Fibroblast of skin of scalp (primary cell): ENCODE measurements at places on chromosomes 4 and X.

- peak; percentile 14 for DNase-seq
Observed at GRCh38 chr4:100086766-100087431, 103.4 kb downstream of the DDIT4L start.

GRCh38 chr4:2036327-2036726 lies 22.8 kb upstream of the NAT8L start:
- no peak for DNase-seq

DNA sequence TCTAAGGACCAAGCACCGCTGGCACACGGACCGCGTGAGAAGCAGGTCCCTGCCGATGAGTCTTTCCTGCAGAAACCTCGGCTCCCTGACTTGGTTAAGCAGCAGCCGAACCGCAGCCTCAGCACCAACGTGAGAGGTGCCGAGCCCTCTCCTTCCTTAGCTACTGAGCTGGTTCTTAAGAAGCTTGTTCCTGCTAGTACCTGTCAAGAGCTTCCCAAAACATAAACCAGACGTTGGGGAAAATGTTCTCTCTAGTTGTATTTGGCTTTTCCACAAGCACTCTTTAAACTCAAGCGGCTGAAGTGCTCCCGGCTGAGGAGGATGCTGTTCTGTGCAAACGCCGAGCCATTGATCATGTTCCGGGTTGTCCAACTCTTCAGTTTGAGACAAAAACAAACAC lies 29.3 kb upstream of the TLR3 start:
- no peak for DNase-seq

GRCh38 chrX:12488220-12488619 lies 303.0 kb upstream of the PRPS2 start:
- DNase-seq: no peak

GRCh38 chr4:153530284-153530999 lies 64.3 kb downstream of the TMEM131L start:
- DNase-seq: no peak

GRCh38 chrX:123322536-123322935 lies 138.5 kb downstream of the GRIA3 start:
- DNase-seq: no peak

DNA sequence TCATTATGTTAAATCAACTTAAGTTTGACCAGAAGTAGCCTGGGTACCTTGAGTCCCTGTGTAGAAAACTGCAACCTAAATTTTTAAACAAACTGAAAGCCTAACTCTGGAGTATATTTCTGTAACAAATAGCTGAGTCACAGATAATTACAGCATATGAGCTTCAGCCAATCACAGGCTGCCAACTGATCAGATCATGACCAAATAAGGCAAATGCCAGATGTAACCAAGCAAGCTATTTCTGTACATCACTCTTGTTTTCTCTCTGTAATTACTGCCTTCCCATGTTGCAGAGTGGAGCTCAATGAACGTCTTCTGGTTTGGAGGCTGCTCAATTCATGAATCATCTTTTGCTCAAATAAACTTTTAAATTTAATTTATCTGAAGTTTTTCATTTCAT lies 980.9 kb upstream of the DIAPH2 start:
- no peak for DNase-seq

- no peak for DNase-seq
Observed at GRCh38 chrX:28850955-28851354, 263.7 kb downstream of the IL1RAPL1 start.

GRCh38 chr4:177484613-177485021 lies 42.4 kb upstream of the AGA start:
- DNase-seq: peak; percentile 62

DNA sequence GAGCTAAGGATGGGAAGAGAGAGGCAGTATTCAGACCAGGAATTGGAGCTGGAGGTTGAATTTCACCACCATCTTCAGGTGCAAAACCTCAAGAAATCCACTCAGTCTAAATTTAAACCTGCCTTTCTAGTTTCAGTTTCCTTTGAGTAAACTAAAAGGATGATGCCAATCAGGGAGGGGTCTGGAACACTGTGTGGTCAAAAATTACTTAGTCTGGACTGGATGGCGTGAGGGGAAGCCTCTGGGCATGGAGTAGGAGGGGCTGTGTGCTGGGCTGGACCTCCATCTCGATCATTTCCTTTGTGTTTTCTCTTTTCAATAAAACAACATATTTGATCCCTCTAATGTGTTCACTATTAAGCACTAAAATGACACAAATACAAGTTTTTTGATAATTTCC lies 120.1 kb downstream of the GC start:
- no peak for DNase-seq

GRCh38 chr4:163191999-163192398 lies 25.3 kb upstream of the NAF1 start:
- no peak for DNase-seq

DNA sequence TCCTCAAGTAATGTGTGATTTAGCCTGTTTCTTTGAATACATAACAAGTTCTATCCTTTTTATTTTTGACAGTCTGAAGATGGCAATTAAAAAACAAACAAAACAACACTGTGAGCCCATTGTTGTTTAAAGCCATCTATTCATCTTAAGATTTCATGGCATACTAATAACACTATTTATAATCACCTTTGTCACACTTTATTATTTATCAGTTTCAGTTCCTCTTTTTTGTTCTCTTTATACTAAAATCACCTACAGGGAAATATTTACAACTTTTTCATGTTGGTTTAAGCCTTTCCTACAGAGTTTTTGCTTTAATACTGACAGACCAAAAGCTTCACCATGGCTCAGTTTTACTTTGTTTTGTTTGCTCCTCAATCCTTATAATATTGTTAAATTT lies 247.4 kb upstream of the CTSO start:
- DNase-seq: no peak

GRCh38 chr4:123379392-123379791 lies 17.2 kb upstream of the SPRY1 start:
- peak; percentile 33 for DNase-seq

- no peak for DNase-seq
Observed at GRCh38 chr4:138542191-138542776, 300.1 kb upstream of the SLC7A11 start.

- DNase-seq: peak; percentile 4
Observed at GRCh38 chr4:119841361-119841760, 212.8 kb upstream of the PDE5A start.

- DNase-seq: peak; percentile 15
Observed at GRCh38 chr4:121278811-121279368, 101.9 kb downstream of the QRFPR start.

DNA sequence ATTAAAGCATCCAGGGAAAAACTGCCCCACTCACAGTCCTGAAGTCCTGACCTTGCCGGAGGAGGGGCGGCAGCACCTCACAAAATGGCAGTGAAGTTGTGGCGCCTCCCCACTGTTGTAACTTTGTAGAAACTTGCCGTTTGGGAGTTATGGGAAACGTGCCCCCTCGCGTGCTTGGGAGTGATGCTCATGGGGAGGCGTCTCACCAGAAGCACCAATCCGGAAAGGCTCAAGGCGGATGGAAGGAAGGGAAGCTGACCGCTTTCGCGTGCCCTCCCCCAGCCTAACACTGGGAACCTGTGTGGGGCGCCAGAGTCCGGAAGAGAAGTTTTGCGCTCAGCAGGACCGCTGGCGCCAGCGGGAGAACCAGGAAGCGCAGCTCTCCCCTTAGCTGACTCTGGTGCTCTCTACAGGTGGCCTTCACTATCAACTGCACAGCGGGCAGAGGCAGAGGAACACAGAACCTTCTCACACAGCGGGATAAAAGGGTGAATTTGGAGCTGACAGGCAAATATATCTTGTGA lies at the start of the genes CT45A10 and SAGE1:
TSS of gene CT45A10 (minus strand) at position 151 of the 524 bp plus-strand sequence. CDS start 8,100 bp downstream, outside the sequence.
TSS of gene SAGE1 (plus strand) at position 423 of the 524 bp plus-strand sequence. CDS start 2,527 bp downstream, outside the sequence.
- no peak for DNase-seq

DNA sequence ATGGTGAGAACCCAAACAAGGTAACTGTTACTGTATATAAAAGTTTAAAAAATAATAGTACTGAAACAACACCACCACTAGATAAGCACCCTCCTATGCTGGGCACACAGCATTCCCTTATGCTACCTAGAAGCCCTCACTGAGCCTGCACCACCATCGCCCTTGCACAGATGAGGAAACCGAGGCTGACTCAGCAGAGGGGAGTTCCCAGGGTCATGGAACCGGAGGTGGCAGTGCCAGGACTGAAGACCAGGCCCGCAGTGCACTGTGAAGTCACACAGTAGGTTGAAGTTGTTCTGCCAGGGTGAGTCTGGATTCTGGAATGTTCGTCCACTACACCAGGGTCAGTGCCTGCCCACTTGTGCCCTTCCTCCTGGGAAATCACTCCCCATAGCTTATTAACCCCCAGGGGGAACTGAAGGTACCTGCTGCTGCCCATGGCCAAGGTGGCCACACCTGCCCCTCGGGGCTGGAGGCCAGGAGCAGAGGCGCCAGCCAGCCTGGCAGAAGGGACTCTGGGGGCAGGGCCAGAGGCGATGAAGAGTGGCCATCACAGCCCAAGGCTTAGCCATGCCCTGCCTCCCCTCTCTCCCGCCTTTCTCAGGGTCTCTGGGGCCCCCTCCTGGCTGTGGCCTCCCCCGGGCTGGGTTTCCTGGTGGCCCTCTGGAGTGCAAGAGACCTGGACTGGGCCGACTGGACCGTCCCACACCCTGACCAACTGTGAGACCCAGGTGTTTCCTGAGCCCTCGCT lies 15.1 kb upstream of the ABLIM2 start:
- DNase-seq: no peak
